Stimulated activated CD8-positive, alpha-beta memory T cell treated with anti-CD3 and anti-CD28 coated beads, Interleukin-4, amount 100 ng/mL, for 4 hours (primary cell): ENCODE measurements at places on chromosomes 6 and 20.

DNA sequence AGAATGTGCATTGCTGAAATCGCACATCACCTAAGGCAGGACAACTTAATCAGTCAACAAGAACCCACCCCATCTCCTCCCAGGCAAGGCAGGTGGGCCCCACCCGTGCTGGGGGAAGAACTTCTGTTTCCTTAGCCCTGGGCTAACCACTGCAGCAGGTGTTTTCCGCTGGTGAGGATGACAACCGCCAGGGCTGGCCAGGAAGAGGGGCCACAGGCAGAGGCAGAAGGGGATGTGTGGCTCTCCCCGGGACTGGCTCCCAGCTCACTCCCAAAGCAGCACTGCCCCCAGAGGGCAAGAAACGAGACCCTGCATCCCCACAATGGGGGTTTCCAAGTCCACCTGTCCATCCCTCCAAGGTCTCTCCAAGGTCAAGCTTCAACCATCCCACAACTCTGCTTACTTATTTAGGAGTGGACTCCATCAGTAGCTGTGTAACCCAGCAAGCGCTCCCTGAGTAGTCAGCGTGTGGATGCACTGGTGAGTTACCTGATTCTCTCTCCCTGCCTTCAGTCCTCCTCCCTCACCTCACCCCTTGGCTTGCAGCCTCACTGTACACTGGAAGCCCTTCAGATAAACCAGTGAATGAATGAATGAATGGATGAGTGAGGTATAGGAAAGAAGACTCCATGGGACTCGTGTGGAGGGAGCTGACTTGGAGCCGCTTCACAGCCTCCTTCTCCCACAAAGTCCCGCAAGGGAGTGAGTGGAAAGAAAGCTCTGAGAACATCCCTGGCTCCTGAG is 168.2 kb upstream of the CST7 start:
- DNase-seq = no peak

- DNase-seq = no peak
Measured at GRCh38 chr6:13404892-13405254, 76.5 kb upstream of the TBC1D7 start.

DNA sequence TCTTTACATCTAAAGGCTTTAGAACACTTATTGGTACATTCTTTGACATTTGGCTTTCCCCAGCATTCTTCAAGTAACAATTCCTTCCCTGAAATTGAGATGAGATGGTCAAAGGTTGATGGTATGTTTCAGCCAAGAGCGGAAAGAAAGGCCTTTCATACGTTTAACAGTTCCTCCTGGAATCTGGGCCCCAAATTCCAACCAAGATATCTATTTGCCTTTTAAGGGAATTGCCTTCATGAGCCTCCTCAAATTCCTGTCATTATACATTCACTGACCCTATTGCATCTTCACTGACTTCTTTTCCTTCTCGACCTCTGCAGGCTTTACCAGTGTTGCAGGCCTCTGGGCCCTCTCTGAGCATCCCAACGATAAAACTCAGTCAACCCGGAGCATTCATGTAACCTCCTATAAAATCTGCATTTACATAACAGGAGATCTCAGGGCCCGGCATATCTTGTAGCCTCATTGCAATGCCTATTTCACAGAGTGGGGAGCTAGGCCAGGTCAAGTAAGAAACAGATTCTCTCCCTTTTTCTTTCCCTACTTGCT is 18.3 kb upstream of the WFDC9 start:
- DNase-seq = no peak

- no peak for DNase-seq
Measured at GRCh38 chr6:14874975-14875480, 370.8 kb upstream of the JARID2 start.

DNA sequence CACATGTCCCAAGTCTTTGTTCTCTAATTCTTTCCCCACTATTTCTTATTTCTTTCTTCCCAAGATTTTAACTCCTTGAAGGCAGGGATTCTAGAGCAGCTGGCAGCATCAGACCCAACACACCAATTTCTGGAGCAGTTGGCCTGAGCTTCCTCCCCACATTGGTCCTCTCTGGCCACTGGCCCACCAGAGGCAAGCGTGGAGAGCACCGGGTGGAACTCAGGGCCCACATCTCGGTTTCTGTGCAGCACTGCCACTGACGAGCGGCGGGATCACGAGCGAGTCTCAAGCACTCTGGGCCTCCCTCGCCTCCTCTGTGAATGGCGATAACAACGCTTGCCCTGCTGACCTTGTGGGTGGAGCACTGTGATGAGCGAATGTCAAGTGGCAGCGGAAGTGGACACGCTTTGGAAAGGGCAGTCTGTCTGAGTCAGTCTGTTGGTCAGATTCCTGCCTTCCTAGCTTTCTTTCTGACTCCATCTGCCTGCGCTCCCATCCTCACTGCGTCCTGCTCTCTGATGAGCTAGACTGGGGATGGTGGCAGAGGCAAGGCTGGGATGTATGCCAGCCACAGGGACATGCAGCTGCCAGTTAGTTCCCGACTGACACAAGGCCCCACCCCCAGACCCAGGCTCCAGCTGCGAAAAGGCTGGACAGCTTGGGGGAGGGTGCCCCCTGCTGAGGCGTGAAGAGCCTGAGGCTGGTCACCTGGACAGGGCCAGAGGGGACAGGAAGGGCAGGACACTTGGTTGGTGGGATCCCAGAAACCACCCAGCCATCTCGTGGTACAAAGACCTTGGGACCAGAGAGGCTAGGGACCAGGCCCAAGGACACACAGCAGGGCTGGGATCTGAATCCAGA is 4.5 kb upstream of the SPDEF start:
- no peak for DNase-seq

- DNase-seq = no peak
Measured at GRCh38 chr6:126944512-126944911, 174.0 kb upstream of the RSPO3 start.

DNA sequence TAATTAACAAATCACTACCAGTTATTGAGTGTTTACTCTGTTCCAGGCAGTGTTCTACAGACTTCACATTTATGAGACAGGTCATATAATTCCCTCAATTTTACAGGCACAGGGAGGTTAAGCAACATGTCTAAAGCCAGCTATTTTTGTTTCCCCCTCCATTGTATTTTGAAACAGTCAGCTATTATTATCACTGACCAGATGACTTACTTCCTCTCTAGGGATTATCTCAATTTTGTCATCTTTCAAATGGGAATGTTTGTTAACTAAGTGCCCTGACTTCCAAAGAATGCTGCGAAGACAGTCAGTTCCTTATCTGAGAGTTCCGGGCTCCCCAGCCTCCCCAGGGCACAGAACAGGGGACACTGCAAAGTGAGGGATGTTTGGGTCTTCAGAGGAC is 5.6 kb upstream of the CNPY3 start:
- no peak for DNase-seq

DNA sequence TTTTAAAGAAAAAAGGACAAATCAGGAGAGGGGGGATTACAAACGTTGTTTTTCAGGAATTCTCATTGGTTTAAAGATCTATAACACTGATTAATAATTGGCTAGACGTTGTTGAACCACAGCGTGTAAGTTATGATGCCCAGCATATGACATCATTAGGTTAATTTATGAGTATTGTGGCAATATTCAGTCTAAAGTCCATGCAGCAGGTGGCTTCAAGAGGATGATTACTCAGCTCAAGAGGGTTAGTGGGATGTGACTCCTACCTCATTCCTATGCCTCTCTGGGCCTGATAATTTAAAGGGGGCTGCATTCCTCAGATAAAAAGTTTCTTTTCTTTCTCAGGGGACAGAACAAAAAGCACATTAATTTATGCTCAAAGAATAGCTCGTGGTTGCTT is 1309.0 kb downstream of the EPHA7 start:
- DNase-seq = no peak

- no peak for DNase-seq
Measured at GRCh38 chr20:51732096-51732791, 35.9 kb downstream of the ATP9A start.

DNA sequence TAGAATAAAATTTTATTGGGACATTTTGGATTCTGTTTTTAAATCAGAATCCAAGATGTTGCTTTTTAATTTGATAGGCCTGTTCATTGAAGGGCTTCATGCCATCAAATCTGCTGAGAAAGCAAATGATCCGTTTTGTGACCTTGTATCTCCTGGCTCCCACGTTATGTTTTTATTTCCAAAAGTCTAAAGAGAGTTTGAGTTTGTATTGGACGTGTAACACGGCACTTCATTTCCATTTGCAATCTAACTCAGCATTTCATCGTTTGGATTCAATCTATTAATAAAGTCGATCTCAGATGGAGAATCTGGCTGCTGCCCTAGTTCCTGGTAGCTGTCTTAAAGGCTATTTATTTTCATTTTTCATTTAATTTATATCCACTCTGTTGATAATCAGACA is 17.0 kb downstream of the KIF25 start:
- DNase-seq = no peak

DNA sequence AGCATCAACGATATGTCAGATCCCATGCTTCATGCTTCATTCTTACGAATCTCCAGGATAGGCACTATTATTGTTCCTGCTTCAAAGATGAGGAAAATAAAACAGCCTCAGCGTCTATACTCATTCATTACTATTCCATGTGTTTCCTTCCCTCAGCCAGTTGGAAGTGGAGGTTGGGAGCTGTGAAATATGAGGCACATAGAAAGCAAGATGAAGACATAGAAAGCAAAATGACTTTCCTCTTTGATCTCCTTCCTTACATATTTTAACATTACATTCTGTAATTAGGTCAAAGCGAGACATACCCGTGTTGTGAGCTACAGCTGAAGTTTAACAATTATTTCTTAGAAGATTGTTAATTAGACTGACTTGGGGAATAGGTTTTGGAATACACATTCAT is 125.4 kb downstream of the FYN start:
- DNase-seq = no peak

DNA sequence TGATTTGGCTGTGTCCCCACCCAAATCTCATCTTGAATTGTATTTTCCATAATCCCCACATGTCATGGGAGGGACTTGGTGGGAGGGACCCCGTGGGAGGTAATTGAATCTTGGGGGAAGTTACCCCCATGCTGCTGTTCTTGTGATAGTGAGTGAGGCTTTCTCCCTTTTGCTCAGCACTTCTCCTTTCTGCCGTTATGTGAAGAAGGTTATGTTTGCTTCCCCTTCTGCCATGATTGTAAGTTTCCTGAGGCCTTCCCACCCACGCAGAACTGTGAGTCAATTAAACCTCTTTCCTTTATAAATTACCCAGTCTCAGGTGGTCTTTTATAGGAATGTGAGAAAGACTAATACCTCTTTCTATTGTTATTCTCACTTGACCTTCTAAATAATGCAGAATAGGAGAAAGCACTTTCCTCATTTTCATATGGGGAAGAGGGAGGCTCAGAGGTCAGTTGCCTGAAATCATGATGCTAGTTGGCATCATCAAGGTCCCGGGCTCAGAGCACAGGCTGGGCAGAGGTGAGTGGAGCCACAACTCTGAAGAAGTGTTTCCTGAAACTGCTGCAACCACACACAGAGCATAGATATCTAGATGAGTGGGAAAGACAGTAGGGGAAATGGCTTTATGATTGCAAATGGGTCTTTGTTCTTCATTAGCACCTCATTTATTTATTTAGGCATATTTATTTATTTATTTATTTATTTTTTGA is 191.0 kb downstream of the QKI start:
- no peak for DNase-seq

GRCh38 chr20:43940518-43941225 is 26.0 kb downstream of the TOX2 start:
- DNase-seq = no peak

DNA sequence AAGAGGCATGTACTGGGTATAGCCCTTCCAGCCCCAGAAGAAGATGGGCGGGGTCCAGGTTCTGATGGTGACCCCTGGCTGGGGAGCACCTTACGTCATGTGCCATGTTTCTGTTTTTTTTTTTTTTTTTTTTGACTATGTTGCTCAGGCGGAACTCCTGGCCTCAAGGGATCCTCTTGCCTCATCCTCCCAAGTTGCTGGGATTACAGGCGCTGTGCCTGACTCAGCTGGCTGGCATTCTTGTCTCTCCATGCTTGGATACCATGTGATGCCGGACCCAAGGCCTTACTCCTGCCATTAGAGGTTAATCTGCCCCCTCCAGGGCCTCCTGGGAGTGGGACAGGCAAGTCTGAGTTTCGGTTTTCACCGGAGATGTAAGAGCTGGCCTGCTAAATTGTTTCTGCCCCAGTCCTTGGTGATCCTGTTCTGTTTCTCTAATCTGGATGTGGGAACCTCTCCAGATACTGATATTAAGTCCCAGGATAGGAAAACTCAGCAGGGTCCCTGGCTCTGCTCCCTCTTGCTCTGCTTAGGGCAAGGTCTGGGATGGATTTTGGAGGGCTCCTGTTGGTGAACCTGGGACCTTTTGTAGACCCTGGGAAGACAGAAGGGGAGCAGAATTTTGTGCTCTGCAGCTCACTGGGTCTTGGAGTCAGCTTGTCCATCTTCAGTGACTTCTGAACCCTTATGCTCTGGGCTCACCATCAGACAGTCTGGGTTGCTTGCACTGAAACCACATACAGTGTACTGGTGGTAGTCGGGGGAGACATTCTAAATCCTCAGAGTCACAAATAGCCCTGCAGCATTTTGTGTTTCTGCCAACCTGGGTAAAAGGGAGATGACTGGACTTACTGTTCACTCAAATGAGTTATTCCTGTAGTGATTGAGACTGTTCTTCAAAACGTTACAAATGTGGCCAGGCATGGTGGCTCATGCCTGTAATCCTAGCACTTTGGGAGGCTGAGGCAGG is 45.1 kb downstream of the PTK7 start:
- no peak for DNase-seq

DNA sequence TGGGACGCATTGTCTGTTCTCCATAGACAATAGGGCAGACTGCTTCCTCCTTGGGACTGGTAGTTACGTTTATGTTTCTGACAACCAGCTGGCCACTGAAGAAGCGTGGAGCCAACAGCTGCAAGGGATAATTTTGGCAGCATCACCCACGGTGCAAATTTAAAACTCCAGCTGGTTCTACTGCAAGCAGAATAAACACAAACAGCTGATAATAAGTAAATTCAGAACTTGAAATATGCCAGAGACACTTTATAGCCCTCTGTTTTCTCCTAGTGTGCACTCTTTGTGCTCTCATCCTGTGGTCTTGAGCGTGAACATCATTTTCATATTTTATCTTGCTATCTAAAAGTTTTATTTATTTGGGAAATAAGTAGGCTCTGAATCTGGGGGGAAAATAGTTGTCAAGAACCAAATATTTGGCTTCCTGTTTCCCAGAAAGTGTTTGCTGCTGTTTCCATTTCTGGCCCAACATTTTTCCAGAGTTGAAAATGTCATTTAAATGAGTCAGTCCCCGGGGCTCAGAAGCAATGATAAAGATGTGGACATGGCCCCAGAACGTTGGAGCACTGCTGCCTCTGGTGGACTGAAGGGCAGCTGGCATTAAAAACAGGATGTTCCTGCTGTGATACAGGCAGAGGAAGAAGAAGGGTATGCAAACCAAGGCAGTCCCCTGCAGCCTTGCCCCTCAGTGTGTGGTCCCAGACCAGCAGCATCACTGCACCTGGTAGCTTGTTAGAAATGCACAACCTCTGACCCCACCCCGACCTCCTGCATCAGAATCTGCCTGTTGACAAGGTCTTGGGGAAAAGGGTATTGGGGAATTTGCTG is 12.5 kb upstream of the THBD start:
- no peak for DNase-seq
